ENCODE measurements at places on chromosomes 2 and 18. TPM values are rescaled to one million over a fixed set of nuclear protein-coding genes. Genes with fewer than 3 reads are reported as not detected.

GRCh38 chr2:37349231-37349860 lies 4.9 kb downstream of the QPCT start:
- peaks cover 37% of the 10 kb centered on the region for H3K4me1 ChIP-seq
- no peak overlapping the region for H3K4me3 ChIP-seq
- H3K27ac ChIP-seq: no peak overlapping the region
- DNase-seq: no peak
- no peaks in the 10 kb centered on the region for H3K27me3 ChIP-seq
- H3K36me3 ChIP-seq: no peaks in the 10 kb centered on the region

- no peaks in the 10 kb centered on the region for H3K27me3 ChIP-seq
- DNase-seq: peak; percentile 39
- no peaks in the 10 kb centered on the region for H3K36me3 ChIP-seq
- H3K4me1 ChIP-seq: no peaks in the 10 kb centered on the region
- H3K27ac ChIP-seq: no peak overlapping the region
These were observed 188.9 kb downstream of the NDUFA10 start for GRCh38 chr2:239836021-239836765.

DNA sequence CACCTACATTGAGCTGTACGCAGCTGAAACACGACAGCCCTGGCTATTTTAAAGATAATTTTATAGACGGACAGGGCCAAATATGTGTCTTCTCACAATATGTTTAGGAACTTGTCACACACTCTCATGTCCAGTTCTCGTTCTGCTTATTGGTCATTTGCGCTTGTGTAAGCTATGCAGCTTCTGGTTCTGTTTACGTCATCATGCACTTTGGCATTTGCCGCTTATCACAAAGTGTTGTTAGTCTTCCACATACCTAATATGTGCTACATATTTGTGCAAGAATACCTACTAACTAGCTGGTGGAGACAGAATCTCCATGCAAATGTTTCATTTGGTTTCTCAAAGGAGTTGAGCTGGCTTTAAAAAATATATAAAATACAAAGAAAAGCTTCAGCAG lies 7.5 kb upstream of the ZNF516 start:
- no peak overlapping the region for H3K27ac ChIP-seq
- no peak for DNase-seq
- no peak overlapping the region for H3K4me3 ChIP-seq
- H3K4me1 ChIP-seq: no peaks in the 10 kb centered on the region

DNA sequence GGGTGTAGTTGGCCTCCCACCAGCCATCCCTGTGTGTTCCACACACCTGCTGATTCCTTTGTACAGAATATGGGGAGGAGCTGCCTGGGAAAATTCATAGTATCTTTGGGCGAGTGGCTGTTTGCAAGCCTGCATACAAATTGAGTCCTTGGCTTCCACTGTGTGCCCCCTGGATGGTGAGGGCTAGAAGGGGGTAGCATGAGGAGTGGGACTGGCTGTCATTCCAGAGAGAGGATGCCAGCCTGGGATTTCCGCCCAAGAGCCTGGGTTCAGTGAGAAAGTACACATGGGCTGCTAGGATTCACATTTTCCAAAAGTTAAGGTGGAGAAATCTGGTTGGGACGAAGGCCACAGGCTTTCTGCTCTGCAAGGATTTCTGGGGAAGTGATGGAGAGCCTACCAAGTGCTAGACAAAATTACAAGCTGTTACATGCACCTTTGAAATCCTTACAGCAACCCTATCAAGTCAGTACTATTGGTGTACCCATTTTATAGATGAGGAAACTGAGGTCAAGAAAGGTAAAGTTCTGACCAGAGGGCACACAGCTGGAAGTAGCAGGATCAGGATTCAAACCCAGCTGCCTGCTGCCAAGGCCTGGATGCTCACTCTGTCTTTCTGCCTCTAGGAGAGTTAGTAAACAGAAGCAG lies 606 bp upstream of the TOGARAM2 start:
- H3K36me3 ChIP-seq: no peaks in the 10 kb centered on the region
- no peak for DNase-seq
- peak overlapping the region; percentile 71 for H3K27ac ChIP-seq
- H3K4me1 ChIP-seq: peaks cover 55% of the 10 kb centered on the region

SLC40A1 gene
- total RNA-seq: 45.3 TPM

OTOS gene
- not detected for total RNA-seq

CAD gene
- 12.8 TPM for total RNA-seq

- H3K4me1 ChIP-seq: peaks cover 3% of the 10 kb centered on the region
- DNase-seq: no peak
- H3K27ac ChIP-seq: no peak overlapping the region
- H3K27me3 ChIP-seq: no peaks in the 10 kb centered on the region
- H3K36me3 ChIP-seq: no peaks in the 10 kb centered on the region
- no peak overlapping the region for H3K4me3 ChIP-seq
These were observed 179.2 kb downstream of the ACKR3 start for GRCh38 chr2:236748801-236749200.
